ENCODE measurements at places on chromosomes 16 and 17. TPM values are rescaled to one million over a fixed set of nuclear protein-coding genes. Genes with fewer than 3 reads are reported as not detected.

ADORA2B gene
- total RNA-seq, result 10.5 TPM

GRCh38 chr17:48047113-48047740, 932 bp upstream of the NFE2L1 start:
- no peak for DNase-seq

DNA sequence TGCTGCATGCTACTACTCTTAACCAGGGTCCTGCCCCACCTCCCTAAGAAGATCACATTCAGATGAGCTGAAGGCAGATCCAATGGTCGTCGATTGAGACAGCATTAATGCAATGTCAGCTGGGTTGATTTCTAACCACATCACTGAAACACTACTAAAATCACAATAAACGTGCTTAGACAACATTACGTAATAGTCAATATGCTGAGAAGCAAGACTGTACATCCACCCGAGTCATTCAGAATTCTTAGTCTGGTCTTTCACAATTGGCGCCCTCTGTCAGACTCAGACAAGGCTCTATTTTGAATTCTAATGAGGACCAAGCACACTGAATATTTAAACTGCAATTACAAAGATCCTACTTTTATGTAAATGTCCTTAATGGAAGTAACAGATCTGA, 205.2 kb downstream of the STX8 start:
- DNase-seq, result peak; percentile 69

DNA sequence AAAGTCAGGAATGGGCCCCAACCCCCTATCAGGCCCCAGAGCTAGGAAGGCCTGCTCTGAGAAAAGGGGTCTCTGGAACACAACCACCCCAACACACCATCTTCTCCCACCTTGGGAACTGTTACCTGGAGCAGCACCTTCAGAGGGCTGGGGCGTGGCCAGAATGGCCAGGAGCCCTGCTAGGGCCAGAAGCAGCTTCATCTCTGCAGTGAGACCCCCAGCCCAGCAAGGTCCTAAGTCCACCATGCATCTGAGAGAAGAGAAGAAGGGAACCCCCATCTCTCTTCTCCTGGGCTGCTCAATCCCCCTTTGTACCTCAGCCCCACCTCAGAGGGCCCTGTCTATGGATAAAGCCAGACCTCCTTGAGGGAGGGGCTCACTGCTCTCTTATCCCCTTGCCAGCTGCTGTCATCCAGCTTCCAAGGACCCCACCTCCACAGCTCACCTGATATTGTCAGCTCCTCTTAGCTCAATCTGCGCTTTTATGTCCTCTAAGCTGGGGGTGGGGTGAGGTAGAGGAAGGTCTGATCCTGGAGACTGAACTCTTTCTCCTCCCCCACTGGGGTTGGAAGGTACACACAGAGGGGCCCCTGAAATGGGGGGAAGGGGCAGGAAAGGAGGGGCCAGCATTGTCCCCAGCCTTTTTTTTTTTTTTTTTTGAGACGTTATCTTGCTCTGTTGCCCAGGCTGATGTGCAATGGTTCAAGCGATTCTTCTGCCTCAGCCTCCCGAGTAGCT, at the start of gene MPO:
MPO (minus strand) TSS at position 456 of the 738 bp plus-strand sequence; CDS start at position 279, 177 bp downstream.
- no peak for DNase-seq

- DNase-seq, result no peak
Measured at GRCh38 chr17:49748223-49748622, 15.7 kb downstream of the FAM117A start.

- DNase-seq, result no peak
Measured at GRCh38 chr16:83968891-83969649, 1.0 kb downstream of the NECAB2 start.

ST6GALNAC2 gene
- 1.0 TPM for total RNA-seq

COPZ2 gene
- 49.8 TPM for total RNA-seq

- DNase-seq, result peak; percentile 72
Measured at GRCh38 chr17:9576521-9577372, at the start of gene CFAP52. Gene CFAP52 (plus strand): TSS chr17:9576642. CDS start chr17:9576696, 54 bp downstream.

NAGS gene
- total RNA-seq, result 7.4 TPM

PIRT gene
- not detected for total RNA-seq

GRCh38 chr17:53314521-53314920, 508.2 kb upstream of the KIF2B start:
- no peak for DNase-seq

- no peak for DNase-seq
Measured at GRCh38 chr17:41687828-41688640, 651 bp upstream of the EIF1 start.

NPTX1 gene
- total RNA-seq, result 31.2 TPM

DNA sequence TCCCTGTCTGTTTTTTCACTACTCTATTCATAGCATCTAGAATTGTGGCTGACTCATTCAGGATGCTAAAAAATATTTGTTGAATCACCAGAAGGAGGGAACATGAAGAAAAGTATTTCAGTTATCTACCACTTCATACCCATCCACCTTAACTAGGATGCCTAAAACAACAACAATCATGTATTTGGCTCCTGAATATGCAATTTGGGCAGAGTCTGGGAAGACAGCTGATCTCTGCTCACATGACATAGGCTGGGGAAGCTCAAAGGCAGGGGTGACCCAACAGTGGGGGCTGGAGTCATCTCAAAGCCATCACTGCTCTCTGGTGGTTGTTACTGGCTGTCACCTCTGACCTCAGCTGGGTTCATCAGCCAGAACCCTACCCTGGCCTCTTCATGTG, 80.1 kb upstream of the RPL38 start:
- DNase-seq, result no peak

- DNase-seq, result peak; percentile 95
Measured at GRCh38 chr17:78289802-78290363, 58.5 kb downstream of the TMEM235 start.

DNA sequence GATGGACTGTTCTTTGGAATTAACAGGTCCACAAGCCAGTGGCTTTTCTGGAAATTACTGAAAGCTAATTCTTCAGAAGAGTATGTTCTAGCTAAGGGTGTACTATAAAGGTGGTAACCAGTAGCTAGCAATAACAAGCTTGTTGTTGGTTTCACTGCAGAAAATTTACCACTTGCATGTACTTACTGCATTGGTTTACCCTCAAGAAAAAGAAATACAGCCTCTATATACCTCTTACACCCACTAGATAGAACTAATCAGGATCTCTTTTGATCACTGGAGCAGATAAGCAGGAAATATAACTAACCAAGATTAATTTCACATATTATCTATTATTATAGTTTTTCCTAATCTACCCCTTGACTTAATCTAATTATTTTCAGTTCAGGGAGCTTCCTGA, 184.9 kb upstream of the TBX2 start:
- no peak for DNase-seq

HCRT gene
- total RNA-seq, result not detected

PRSS36 gene
- total RNA-seq, result 0.17 TPM

GRCh38 chr16:65658349-65658748, 536.5 kb upstream of the CDH11 start:
- DNase-seq, result peak; percentile 99

FGF11 gene
- total RNA-seq, result 0.33 TPM

- DNase-seq, result peak; percentile 67
Measured at GRCh38 chr16:68902003-68902968, 59.0 kb downstream of the TANGO6 start.

SMPD3 gene
- total RNA-seq, result under 0.01 TPM

CLDN6 gene
- total RNA-seq, result not detected

DNA sequence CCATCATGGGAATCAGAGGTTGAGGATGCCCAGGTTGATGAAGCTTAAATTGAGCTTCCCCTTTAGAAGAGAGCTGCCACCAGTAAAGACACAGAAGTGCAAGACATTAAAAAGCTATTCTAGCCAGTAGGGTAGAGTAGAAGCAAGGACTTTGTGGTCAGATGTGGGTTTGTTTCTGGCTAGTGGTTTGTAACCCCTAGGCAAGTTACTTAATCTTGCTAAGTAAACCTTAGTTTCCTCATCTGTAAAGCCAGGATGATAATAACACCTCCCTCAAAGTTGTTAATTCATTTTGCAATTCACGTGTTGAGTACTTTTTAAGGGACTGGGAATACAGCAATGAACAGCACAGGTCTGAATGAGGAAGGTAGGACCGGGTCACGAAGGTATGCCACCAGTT, 3.6 kb downstream of the SNTB2 start:
- DNase-seq, result no peak

KIF18B gene
- total RNA-seq, result under 0.01 TPM

- DNase-seq, result no peak
Measured at GRCh38 chr17:63022567-63022966, 56.5 kb downstream of the TANC2 start.

GSG1L gene
- total RNA-seq, result not detected

SULT1A4 gene
- total RNA-seq, result 2.1 TPM

DNA sequence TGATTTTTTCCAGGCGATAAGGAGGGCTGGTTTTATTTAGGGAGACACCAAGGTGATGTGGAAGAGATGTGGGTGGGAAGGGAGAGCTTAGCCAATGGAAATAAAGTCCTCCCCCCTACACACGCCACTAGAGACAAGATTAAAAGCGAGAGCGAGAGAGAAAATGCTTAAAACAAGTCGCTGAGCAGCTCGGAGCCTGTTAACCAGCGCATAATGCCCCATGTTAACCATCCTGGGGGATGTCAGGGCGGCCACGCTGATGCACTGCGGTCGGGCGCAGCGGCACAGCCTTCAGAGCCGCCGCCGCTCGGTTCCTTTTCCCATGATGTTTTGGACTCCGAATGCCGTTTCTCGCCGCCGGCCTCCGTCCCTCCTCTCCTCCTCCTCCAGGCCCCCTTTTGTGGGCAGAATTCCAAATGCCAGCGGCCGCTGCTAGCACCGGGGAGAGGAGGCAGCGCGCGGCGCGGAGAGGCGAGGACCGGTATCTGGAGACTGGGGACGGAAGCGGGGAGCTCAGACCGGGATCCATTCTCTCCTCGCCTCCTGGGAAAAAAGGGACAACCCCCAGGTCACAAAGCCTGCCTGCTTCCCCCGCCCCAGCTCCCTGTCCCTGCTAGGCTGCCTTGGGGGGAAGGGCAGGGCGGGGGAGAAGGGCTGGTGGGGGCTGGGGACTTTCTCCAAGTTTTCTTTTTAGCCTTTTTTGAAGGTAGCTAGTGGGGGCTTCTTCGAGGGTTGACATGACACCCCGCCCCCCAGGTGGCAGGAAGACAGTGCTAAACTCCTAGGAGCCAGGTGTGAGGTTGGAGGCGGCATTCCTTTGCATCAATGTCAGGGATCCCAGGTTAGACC, 98.1 kb upstream of the CCL2 start:
- no peak for DNase-seq

PMFBP1 gene
- total RNA-seq, result 0.51 TPM

DNA sequence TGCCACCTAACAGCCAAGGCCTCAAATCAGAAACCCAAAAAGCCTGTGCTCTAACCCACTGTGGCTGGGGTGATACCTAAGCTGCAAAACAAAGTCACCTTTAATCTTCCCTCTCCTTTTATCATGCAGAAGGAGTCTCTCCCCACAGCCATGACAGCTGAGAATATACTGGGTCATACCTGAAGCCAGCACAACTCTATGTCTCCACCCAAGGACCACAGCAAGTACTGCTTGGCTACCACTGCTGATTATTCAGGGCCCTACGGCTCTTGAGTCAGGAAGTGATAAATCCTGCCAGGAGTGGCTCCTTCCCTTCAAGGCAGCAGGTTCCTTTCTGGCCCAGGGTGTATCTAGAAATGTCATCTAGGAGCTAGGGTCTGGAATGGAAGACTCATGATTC, 151.5 kb upstream of the TOM1L1 start:
- no peak for DNase-seq

GRCh38 chr16:89289428-89290395, 72.2 kb downstream of the ZNF778 start:
- peak; percentile 37 for DNase-seq

DNA sequence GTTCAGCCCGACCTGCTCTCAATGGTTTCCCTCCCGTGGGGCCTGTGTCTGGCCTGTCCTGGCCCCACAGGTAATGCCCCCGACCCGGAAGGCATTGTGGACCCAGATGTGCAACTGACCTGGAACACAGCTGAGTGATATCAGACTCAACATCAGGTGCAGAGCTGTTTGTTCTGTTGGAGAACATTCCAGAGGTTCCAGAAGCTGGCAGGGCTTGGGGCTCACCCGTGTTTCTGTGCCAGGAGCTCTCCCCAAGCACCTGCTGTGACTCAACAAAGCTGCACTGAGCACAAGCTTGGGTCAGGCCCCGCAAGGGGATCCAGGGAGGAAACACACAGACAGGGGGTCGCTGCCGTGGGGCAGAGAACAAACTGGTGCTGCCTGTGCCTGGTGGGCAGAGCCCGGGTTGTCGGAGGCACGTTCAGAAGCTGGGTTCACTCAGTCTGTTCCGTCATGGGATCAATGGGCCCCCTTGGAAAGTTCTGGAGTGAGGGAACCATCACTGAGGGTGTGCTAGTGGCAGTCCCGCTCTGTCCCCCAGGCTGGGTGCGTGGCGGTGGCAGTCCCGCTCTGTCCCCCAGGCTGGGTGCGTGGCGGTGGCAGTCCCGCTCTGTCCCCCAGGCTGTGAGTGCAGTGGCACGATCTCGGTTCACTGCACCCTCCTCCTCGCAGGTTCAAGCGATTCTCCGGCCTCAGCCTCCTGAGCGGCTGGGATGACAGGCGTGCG, 22.1 kb downstream of the HS3ST6 start:
- no peak for DNase-seq

- no peak for DNase-seq
Measured at GRCh38 chr17:6780001-6780400, 4.0 kb downstream of the FBXO39 start.

DNA sequence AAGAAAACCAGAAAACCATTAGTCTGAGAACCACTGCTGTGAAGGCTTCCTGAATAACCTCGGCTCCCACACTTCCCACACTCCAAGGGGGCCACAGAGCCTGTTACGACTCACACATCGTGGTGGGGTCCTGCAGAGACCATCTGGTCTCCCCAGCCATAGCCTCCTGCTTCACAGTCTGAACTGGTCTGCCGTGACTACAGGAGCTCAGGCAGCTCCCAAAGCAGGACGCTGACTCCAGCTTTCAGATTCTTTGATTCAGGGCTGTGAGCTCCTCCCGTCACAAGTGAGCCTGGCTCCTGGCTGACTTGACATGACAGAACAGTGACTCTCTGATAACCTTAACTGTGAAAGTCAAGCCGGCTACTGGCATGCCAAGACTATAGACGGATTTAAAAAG, 37.8 kb downstream of the CYB5D2 start:
- DNase-seq, result no peak

HP gene
- total RNA-seq, result not detected

DNA sequence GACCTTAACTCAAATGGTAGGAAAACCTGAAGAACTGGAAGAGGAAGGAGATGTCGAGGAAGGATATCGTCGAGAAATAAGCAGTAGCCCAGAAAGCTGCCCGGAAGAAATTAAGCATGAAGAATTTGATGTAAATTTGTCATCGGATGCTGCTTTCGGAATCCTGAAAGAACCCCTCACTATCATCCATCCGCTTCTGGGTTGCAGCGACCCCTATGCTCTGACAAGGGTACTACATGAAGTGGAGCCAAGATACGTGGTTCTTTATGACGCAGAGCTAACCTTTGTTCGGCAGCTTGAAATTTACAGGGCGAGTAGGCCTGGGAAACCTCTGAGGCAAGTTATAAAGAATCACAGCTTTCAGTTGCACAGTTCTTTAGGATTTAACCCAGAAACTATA, 15.5 kb downstream of the ERCC4 start:
- DNase-seq, result no peak
